Right atrium auricular region (tissue), 2 donors: ENCODE measurements at places on chromosomes 16 and 17. TPM values are rescaled to one million over a fixed set of nuclear protein-coding genes. Genes with fewer than 3 reads are reported as not detected.
A peak's percentile ranks its signal among the peaks of the same experiment; 100 is the strongest.

DNA sequence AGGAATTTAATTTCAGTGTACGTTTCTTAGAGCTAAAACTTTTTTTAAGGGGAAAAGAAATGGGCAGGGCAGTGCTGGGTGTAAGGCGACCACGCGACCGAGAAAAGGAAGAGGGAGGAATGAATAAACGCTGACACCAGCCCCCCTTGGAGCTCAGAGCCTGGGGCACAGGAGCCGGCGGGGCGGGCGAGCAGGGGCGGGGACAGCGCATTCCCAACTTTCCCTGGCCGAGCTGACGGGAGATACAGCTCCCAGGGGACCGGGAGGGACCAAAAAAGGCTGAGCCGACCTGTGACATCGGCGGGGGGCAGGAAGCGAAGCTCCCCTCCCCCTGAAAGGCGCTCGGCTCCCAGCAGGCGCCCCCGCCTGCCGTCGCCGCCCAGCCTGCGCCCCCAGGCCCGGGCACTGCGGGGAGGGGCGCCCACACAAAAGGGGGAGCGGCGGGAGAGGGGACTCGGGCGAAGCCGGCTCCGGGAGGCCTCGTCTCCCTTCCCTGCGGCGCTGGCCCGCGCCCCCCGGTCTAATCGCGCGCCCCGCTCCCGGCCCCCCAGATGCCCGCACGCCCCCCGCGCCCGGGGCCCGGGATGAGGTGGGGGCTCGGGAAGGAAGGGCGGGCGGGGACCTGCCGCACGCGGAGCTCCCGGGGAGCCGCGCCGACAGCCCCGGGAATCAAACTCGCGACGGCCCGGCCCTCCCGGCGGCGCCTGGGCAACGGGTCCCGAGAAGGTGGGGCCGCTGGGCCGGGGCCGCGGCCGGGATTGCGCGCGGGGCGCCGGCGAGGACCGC, 622 bp downstream of the CUEDC1 start:
- peak; percentile 85 for DNase-seq

DNA sequence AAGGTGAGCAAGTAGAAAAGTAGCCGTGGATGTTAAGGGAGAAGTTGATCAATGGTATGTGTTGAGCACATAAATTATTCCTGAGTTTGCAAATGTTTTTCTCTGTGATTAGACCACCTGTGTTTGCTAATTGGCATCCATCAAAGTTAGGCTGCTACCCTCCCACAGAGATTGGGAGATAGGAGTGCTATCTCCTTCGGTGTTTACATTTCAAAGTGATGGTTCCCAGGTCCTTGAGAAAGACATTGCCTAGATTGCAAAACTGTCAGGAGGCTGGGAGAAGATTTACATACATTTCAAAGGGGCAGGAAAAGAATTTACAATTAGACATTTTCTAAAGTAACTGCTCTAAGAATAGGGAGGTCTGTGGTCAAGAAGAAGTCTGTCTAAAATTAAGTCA, 54.3 kb upstream of the CNTNAP4 start:
- no peak for DNase-seq

GRCh38 chr16:87216148-87216840, 100.9 kb downstream of the C16orf95 start:
- DNase-seq, result no peak

DNA sequence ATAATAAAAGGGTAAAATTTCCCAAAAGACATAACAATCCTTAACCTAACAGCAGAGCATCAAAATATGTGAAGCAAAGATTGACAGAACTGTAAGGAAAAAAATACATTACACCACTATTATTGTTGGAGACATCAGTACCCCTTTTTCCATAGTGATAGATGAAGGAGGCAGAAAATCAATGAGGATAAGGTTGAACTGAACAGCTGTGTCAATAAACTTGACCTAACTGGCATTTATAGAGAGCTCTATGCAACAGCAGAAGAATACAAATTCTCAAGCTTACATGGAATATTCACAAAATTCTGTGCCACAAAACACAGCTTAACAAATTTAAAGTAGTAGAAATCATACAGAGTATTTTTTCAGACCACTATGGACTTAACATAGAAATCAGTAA, 195.0 kb upstream of the ELAC2 start:
- no peak for DNase-seq

DNA sequence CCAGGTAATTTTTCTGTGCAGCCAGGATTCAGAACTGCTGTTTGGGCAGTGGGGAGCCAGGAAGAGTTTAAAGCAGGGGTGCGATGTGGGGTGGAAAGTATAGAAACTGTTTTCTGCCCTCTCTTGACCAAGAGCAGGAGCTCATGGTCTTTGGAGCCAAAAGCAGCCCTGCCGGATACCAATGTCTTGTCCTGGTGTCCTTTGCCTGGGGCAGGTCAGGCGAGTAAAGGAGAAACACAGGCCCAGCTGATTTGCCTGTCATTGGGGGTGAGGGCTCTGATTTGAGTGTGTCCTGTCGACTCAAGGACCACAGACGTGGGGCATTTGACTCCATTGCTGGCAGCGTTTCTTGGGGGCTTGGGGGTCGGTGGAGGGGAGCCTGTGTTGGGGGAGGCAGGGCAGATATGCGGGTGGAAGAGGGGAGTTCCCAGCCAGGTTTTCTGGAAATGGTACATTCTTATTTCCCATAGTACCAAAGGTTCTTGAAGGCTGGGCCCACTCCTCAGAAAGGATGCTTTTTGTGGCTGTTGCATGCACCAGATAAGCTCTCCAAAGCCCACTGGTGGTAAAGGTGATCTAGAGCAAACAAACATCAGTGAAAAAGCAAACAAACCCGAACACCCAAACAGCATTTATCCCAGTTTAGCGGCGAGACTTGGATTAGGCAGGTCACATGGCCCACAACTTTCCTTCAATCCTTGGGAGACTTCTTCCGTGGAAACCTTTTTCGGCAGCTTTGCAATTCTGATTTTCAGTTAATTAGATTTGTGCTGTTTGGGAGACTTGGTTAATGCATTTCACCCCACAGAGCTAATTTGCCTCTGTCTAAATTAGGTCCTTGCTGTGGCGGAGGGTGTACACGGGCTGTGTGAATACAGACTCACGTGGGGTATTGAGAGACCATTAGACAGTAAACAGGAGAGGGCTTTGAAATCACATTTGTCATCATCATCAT, 59.0 kb downstream of the MSI2 start:
- no peak for DNase-seq

DNA sequence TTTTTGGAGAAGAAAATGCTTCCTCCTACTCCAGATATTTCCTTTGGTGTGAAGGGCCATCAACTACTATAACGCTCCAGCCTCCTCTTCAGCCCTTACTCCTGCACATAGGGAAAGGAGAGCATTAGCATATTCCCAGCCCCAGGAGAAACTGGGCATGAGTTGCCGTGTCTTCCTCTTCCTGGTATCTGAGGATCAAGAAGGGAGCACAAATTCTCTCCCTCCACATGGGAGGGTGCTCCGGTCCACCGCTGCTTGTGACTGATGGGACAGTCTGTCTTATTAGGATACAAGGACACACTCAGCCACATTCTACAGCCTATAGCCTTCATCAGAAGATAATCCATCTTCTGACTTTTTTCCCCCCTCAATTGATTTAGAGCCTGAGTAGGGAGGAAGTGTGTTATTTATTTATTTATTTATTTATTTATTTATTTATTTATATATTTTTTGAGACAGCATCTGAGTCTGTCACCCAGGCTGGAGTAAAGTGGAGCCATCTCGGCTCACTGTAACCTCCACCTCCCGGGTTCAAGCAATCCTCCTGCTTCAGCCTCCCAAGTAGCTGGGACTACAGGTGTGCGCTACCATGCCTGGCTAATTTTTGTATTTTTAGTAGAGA, 16.6 kb upstream of the CYB5B start:
- no peak for DNase-seq

DNA sequence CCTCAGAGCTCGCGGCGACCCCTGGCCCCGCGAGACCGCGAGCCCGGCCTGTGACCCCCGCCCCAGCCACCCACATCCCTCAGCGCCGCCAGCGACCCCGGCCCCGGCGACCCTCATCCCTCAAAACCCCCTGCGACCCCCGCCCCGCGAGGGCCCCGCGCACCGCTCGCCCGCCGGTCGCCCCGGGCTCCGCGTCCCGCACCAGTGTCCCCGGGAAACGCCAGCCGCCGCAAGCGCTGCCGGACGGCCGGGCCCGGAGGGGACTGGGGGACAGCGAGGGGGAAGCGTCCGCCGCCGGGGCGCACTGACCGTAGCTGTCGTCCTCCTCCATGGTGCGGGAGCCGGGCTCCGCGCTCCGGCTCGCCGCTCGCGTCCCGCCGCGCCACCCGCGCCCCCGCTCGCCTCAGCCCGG, at the start of gene CYTH1:
Gene CYTH1 (minus strand): TSS at position 381 of the 412 bp plus-strand sequence. CDS start 50 bp downstream, at position 331.
- DNase-seq, result no peak

ZFPM1 gene
- 2.4 TPM for total RNA-seq

BCAR1 gene
- 58.0 TPM for total RNA-seq

MYOCD gene
- 65.1 TPM for total RNA-seq

SMPD3 gene
- 4.4 TPM for total RNA-seq
